ENCODE measurements at places on chromosomes 12 and 14.

DNA sequence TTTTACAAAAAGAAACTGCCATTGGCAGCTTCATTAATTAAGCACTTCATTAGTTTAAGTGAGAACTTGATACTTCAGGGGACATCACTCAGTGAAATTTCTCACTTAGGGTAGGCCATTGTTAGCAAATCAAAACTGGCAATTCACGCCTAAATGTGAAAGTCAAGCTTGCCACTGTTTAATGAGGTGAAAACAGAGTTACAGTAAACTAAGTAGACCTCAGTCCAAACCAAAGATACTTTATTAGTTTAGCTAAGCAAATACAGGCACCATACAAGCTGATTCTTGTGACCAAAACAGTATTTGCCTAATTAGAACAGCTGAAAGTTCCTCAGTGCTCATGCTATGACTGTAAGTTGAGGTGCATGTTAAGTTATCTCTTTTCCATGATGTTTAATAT, 176.5 kb upstream of the CPNE8 start:
- no peak for DNase-seq

- no peak for DNase-seq
Observed at GRCh38 chr14:100864960-100865681, 38.4 kb downstream of the RTL1 start.

DNA sequence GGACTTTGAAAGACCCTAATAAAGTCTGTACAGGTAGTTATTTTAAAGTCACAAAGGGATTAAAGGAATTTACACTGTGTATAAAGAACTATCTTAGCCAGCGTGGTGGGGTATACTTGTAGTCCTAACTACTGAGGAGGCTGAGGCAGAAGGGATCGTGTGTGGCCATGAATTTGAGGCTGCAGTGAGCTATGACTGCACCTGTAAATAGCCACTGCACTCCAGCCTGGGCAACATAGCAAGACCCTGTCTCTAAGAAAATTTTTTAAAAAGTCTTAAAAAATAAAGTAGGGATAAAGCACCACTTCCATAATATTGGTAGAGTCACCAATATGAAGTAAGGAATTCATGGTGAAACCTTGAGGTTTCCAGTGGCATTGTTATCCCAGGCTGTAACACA, 18.1 kb downstream of the ACVR1B start:
- no peak for DNase-seq

GRCh38 chr12:58592475-58593207, 327.7 kb downstream of the LRIG3 start:
- no peak for DNase-seq

- DNase-seq = peak; percentile 73
Observed at GRCh38 chr14:91349481-91350074, 68.0 kb downstream of the CCDC88C start.

GRCh38 chr12:132323171-132324010, 6.0 kb downstream of the GALNT9 start:
- no peak for DNase-seq

All from stimulated activated CD8-positive, alpha-beta memory T cell treated with anti-CD3 and anti-CD28 coated beads, Interleukin-7, amount 100 ng/mL, for 48 hours (primary cell).